Ascending aorta (tissue), 2 donors: ENCODE measurements at places on chromosomes 5 and 9.

GRCh38 chr9:95635986-95636671 lies 119.4 kb upstream of the PTCH1 start:
- DNase-seq = no peak

- DNase-seq = no peak
Measured at GRCh38 chr5:12017007-12017406, 112.8 kb upstream of the CTNND2 start.

DNA sequence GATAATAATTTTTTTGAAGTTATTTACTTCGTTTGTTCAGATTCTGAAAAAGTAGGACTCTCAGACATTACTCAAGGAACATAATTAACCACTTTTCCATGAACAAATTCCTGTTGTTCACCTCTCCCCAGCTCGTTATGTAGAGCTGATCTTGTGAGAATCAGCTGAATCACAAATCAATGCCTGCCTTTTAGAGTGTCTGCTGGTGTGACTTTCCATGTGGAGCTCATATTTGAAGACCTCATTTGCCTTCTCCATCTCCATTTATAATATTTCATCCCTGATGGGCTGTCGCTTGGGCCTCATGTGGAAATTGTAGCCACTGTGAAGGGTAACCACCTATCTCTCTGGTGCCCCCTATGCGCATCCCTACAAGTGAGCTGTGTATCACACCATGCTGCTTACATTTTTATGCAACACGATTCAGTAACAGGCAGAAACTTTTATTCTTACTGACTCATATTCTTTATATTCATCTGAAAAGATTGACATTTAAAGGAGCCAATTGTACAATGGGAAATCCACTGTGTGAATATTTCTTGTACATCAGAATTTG lies 111.3 kb downstream of the STK32A start:
- no peak for DNase-seq

- DNase-seq = peak; percentile 82
Measured at GRCh38 chr5:72248410-72248981, 71.5 kb downstream of the MRPS27 start.

- DNase-seq = no peak
Measured at GRCh38 chr5:160064417-160064810, 54.8 kb downstream of the PWWP2A start.

GRCh38 chr9:36924757-36925432 lies 109.2 kb downstream of the PAX5 start:
- DNase-seq = no peak
